ENCODE measurements at places on chromosomes 6 and 20. TPM values are rescaled to one million over a fixed set of nuclear protein-coding genes. Genes with fewer than 3 reads are reported as not detected.

DNA sequence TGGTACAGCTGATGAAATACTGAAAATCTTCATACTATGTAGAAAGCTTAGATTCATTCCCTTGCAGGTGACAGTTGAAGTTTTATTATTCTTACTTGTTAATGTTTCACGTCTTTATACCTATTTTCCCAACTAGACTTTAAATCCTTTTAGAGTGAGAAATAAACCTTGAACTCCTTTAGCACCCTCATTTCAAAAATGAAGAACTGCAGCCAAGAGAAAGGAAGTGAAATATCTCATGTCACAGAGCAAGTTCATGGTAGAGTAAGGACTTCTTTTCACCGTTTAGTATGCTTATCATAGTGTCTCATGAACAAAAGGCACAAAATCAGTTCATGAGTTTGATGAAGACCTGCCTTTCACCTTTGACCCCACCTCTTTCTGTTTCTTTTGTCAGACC, 38.5 kb downstream of the ORC3 start:
- no peak for DNase-seq

DNA sequence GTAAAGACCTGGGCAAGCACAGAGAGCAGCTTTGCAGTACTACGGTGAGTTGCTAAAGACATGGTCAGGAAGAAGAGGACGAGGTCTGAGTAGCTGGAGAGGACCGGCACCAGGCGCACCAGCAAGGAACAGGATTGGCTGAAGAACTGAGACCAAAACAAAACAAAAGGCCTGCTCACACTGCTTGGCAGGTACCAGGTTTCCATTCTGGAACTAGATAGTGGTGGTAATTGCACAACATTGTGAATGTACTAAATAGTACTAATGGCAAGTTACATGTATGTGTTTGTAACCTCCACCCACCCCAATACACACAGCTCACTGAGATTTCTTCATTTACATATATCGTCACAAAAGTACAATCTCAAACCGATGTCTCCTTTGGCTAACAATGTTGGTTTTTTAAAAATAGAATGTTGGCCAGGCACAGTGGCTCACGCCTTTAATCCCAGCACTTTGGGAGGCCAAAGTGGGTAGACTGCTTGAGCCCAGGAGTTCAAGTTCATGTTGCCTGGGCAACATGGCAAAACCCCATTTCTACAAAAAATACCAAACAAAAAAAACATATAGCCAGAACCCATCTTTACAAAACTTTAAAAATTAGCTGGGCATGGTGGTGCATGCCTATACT, 32.5 kb upstream of the LYRM2 start:
- no peak for DNase-seq

GRCh38 chr6:33962246-33963027, 158.6 kb upstream of the MLN start:
- DNase-seq: peak; percentile 51

SYNE1 gene
- 71.5 TPM for polyA plus RNA-seq

MYL9 gene
- polyA plus RNA-seq: 40.7 TPM
